ENCODE measurements at places on chromosomes 4 and X. TPM values are rescaled to one million over a fixed set of nuclear protein-coding genes. Genes with fewer than 3 reads are reported as not detected.

The MAD2L1 gene
- 0.49 TPM for total RNA-seq

The NEIL3 gene
- total RNA-seq: not detected

The ARX gene
- not detected for total RNA-seq

The ERVMER34-1 gene
- total RNA-seq: not detected

The NEUROG2 gene
- not detected for total RNA-seq

The PRPS2 gene
- 20.5 TPM for total RNA-seq

The BMX gene
- total RNA-seq: 6.2 TPM

The SHROOM3 gene
- 171 TPM for total RNA-seq

The MGAT4D gene
- not detected for total RNA-seq

The DUSP21 gene
- total RNA-seq: not detected

The SMIM14 gene
- 41.0 TPM for total RNA-seq

The TRMT10A gene
- 5.0 TPM for total RNA-seq

GRCh38 chr4:152972821-152973628, 36.9 kb downstream of the FHDC1 start:
- DNase-seq: no peak

DNA sequence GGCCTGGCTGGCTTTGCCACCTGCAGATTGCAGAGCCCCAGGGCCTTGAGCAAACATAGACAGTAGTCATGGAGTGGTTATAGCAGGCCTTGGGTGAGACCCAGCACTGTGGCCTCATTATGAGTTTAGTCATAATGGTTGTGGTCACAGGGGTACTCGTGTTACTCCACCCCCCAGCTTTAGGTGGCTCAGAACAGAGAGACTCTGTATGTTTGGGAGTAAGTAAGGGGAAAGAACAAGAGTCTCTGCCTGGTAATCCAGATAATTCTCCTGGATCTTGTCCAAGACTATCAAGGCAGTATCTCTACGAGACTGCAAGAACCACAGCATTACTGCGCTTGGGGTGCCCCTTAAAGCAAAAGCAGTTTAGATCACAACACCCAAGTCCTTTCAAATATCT, 62.3 kb upstream of the SCRG1 start:
- no peak for DNase-seq

DNA sequence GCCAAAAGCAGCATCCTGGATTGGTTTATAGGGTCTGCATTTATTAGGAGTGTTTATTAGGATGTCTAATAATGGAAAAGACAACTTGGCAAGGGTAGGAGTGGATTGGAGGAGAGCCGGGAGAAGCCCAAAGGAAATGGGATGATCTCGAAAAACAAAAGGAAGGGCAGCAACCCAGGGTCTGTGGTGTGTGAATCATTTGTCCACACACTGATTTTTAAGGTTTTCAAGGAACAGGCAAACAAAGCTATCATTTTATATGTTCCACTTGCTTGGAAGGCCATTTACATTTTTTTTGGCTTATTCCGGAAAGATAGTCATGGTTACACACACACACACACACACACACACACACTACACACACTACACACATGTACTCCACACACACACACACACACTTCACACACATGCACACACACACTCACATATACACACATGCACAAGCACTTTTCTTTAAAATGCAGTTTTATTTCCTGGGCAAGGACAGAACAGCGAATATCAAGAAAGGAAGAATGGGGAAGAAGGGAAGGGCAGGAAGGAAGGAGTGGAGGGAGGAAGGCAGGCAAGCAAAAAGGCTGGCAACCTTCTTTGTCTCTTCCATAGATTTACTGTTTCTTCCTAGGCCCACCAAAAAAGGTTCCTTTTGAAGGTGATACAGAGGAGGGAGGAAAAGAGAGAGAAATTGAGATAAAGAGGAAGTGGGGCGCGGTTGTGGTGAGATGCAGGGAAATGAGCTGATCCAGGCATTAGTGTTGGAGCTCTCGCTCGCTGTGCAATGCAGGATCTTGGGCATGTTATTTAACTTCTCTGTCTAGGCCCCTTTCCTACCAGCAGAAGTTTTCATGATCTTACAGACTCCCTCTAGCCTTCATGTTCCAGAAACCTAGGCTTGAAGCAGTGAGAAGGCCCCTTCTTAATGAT, 88.6 kb upstream of the MAML3 start:
- DNase-seq: no peak

DNA sequence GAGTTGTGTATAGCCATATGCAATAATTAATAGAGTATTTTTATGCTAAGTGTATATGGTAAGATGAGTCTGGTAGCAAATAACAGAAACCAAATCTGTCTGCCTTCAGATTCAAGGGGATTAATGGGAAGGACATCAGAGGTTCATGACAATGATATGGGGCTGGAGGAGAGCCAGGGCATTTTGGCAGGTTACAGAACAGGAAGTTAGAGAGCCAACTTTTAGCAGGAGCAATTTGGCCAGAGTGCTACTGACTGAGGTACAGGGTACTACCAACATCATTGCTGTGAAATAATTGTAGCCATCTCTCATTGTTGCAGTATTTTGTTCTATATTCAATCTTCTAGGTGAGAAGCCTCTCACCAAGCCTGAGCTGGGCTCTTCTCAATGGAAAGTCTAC, 210.9 kb upstream of the FAM47A start:
- DNase-seq: no peak

DNA sequence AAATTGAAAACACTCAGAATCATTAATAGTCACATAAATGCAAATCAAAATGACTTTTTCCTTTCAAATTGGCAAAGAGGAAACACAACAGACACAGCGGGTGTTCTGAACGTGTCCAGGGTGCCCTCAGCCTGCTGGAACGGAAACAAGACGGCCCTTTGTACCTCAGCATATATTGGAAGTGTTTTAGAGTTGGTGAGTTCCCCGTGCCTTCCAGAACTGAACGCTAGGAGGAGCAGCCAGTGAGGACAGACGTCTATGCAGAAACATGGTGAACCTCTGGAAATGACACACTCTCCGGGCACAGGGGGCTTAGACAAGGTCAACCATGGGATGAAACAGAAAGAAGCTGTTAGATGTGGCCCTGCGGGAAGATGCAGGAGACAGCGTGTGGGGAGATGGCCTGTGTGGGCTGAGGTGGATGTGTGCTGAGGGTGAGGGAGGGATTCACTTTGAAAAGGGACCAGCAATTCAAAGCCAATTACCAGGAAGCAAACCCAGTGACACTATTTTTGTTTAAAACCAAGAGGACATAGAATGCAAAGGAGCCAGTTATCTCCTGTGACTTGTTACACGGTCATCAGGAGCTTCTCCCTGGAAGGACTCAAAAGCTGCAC, 40.4 kb downstream of the RNF212 start:
- DNase-seq: no peak

GRCh38 chr4:173698557-173699262, 168.7 kb upstream of the HAND2 start:
- no peak for DNase-seq

DNA sequence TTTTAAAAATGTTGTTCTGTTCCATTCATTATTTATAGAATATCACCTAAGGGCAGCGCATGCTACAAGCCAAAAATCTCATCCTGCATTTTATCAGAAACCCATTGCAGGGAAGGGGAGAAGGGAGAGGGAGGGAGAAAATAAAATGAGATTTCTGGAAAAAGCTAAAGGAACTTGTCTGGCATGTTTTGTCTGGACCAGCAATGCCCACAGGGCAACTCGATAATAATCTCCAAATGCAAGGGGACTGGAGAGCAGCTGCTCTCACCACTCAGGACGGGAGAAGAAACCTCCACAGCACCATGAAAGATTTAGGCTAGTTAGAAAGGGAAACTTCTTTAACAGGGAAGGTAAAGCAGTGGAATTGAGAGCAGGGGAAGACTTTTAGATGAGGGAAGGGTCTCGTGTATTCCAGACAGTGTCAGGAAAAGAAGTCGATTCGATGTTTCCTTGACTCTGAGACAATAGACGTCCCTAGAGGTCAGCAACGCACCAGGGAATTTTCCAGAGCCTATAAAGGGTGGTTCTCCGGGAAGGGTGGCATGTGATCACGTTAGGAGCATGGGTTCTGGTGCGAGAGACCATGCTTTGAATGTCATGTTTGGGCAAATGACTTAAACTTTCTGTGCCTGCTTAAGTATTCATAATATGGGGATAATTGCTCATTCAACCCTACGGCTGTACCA, 132.2 kb upstream of the NDP start:
- no peak for DNase-seq

- no peak for DNase-seq
Measured at GRCh38 chr4:157791236-157791635, 381.6 kb downstream of the GASK1B start.

DNA sequence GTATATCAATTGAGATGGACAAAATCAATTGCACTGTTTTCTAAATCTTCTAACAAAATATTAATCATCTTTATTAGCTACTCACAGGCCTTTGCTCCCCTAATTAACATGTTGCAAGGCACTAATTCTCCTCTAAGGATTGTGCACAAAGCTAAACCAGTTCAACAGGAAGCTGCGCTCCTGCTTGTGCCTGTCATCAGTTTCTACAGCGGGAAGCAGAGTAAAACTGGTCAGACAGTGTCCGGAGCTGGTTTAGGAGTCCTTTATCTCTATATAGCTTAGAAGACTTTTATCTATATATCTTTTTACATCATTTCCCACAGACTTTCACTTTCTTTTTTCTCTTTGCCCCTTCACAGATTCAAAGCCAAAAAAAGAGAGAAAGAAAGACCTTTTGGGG, 79.1 kb downstream of the ELOVL6 start:
- DNase-seq: no peak

- DNase-seq: no peak
Measured at GRCh38 chr4:174702979-174703478, 126.0 kb downstream of the GLRA3 start.

DNA sequence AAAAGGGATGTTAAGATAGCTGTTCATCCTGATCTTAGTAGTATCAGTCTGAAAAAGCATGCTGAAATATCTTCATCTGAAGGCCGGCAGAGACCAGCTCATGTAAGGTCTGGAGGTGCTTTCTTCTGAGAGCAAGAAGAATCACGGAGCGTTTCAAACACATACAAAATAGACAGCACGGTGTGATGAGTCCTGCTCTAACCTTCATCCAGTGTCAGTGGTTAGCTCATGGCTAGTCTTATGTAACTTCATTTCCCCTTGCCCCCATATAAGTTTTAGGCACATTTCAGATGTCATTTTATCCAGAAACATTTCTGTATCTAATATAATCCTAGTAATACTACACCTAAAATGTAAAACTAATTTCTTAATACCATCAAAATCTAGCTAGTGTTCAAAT, 27.8 kb downstream of the ADD1 start:
- DNase-seq: no peak

DNA sequence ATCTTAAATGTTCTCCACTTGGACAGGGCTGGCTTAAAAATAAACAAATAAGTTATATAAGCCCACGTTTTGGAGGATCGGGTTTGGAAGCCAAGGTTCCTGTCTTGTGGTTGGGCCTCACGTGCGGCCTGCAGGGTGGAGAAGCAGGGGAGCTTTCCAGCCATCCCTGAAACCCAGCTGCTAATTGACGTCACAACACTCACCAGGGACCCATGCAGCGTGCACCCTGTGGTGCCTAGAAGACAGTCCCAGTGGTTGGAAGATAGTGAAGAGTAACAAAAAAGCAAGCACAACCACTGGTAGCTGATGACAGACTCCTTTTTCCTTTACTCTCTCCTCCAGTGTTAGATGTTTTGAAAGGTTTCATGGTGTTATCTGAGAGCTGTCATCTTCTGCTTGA, 142.0 kb upstream of the RBPJ start:
- DNase-seq: no peak

Data from thoracic aorta (tissue), 2 donors.